ENCODE measurements at places on chromosomes 2 and 18.

DNA sequence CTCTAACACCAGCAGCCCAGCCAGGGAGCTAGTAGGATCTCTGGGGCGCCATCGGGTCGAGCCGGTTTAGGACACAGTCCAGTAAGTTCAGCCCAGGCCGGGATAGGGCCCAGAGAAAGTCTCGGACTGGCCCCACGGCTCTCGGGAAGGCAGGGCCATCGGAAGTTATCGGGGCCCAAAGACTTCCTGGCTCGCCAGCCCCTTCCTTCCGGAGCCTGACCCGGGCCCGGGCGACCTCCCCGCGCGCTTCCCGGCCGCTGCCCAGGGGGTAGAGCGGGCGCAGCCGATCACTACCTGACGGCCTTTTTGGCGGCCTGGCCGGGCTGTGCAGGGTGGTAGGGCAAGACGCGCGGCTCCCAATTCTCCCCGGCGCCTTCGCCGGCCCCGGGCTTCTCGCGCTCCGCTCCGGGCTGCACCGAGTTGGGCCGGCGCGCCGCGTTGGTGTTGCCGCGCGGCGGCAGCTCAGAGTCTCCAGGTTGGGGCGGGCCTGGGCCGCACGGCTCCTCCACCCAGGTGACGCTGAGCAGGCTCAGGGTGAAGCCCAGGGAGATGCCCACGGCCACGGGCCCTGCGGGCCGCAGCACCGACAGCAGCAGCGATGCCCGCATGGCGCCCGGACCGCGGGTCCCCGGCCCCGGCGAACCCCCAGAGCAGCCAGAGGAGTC, 546 bp downstream of the CHPF start:
- DNase-seq = no peak

GRCh38 chr2:101823347-101823791, 125.9 kb downstream of the MAP4K4 start:
- peak; percentile 63 for DNase-seq

GRCh38 chr2:85605406-85606115, 3.1 kb upstream of the TMEM150A start:
- no peak for DNase-seq

GRCh38 chr18:35581898-35582641, 530 bp downstream of the GALNT1 start:
- DNase-seq = peak; percentile 7

DNA sequence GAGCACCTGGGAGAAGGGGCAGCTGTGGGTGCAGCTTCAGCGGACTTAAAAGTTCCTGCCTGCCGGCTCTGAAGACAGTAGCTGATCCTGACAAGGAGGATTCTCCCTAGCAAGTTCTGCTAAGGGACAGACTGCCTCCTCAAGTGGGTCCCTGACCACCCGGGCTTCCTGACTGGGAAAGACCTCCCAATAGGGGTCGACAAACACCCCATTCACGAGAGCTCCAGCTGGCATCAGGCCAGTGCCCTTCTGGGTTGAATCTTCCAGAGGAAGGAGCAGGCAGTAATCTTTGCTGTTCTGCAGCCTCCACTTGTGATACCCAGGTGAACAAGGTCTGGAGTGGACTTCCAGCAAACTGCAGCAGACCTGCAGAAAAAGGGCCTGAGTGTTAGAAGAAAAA, 632.9 kb downstream of the CCDC85A start:
- DNase-seq = no peak

GRCh38 chr2:45919160-45919650, 267.7 kb downstream of the PRKCE start:
- no peak for DNase-seq

- no peak for DNase-seq
Measured at GRCh38 chr2:109188496-109188890, 59.5 kb downstream of the SH3RF3 start.

- DNase-seq = no peak
Measured at GRCh38 chr18:58484989-58485981, 143.6 kb downstream of the ALPK2 start.
